ENCODE measurements at places on chromosomes 5 and 9.

GRCh38 chr9:101465326-101465915 lies 29.8 kb upstream of the ALDOB start:
- DNase-seq, result no peak

DNA sequence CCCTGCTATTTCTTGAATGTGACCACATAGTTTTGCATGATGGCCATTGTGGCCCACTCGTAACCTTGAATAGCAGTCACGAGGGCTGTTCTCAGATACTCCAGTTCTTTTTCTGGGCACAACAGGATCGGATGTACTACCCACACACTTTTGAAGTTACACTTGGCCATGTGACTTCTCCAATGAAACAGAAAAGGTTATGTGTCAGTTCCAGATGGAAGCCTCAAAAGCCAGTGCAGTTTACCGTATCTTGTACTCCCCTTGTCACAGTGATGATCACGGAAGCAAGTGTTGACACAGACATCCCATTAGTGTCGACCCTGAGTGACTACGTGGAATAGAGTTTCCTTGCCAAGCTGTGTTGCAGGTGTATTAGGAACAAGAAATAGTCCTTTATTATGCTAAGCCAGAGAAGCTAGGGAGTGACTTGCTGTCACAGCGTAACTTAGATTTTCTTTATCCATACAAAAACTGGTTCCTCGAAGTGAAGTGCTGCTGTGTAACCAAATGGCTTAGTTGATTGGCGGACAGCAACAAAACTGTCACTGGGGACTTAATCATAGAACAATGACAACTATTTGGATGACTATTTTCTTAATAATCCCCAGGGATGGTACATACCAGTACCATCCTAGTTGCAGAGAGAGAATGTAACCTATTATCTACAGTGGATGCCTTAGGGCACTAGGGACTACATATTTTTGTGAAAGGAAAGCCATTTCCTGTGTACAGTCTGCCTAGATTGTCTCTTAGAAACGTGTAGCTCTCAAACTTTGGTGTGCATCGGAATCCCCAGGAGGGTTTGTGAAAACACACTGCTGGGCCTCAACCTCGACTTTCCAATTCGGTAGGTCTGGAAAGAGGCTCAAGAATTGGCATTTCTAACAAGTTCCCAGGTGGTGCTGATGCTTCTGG lies 90.1 kb upstream of the DMRT1 start:
- DNase-seq, result no peak

DNA sequence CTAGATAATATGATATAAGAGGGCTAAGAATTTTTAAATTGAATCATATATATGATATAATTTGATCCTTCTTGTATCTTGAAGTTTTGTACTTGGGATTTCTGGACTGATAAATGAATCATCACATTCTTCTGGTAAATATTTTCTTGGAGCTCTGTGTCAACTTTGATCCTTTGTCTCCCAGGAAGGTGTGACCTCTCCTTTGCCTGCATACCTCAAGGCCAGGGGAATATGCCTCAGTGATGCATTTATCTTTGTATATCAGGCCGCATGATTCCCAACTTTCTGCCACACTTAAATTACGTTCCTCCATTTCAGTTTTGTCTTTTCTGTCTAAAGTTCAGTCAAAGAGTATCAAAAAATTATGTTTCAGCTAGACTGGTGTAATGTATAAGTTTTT lies 101.2 kb downstream of the NLN start:
- DNase-seq, result no peak

GRCh38 chr5:77390795-77391194 lies 101.3 kb downstream of the WDR41 start:
- no peak for DNase-seq

- DNase-seq, result no peak
Observed at GRCh38 chr5:62007457-62007856, 298.5 kb upstream of the KIF2A start.

GRCh38 chr5:7269591-7270274 lies 126.2 kb upstream of the ADCY2 start:
- no peak for DNase-seq

DNA sequence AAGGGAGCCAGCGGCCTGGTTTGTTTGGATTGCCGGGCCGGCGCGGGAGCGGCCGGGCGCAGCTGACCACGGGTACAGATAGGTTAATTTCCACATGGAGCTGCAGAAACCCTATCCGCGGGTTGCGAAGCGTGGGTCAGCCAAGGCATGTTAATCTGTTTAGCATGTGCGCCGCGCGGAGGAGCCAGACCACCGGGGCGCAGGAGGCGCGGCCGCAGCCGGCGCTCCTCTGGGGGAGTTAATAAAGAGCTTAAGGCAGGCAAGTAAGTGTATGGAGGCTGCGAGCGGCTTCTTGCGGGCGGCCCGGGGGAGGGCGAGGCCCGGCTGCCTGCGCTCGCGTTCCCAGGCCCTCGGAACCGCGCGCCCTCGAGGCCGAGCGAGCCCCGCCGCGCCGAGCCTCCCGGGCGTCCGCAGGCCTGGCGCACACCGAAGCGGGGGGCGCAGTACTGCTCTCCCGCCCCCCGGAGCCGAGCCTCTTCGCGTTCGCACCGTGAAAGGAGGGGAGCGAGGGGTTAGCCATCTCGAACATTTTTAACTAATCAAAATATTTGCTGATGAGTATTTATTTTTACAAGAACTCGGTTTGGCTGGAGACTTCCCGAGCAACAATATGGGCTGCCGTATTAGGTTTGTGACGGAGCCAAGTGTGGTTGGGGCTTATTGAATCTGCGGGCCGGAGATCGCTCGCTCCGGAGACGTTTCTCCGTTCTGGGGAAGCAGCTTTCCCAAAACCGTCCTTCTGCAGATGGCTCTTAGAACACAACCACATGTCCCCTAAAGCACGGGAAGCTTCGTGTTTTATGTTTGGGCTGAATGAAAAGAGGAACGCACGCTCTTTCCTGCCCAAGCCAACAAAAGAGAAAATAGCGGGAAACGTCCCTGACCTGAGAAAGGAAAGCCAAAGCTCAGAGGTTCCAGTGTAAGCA lies 28.8 kb downstream of the FOXD1 start:
- peak; percentile 56 for DNase-seq

GRCh38 chr9:10251490-10251889 lies 361.3 kb downstream of the PTPRD start:
- no peak for DNase-seq

GRCh38 chr5:78511121-78511906 lies 137.3 kb downstream of the LHFPL2 start:
- DNase-seq, result no peak

- no peak for DNase-seq
Observed at GRCh38 chr9:131407717-131408195, 13.9 kb downstream of the PRRC2B start.

DNA sequence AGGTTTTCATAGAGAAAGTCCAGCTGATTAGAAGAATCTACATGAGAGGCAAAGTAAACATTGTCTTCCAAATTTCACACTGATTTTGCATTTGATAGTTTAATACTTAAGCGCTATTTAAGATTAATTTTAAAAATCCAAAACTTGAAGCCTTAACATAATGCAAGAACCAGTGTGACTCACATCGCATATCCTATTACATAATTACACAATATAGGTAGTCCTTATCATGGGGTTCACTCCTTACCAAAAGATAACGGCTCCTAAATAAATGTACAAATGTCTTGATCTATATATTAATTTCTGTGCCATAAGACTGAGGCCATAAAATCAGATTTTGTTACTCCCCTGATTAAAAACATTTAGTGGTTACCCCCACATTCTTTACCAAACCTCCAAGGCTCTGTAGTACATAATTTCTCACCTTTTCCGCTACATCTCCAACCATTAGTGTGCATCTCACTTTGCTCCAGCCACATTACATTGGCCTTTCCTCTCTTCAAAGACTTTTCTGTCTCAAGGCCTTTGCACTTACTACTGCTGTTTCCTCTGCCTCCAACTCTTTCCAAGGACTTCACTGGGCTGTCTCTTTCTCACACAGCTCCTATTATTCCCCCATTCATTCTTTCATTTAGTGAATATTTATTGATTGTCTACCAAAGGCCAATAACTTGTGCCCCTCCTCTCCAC lies 1.0 kb downstream of the RIOK2 start:
- DNase-seq, result no peak

- no peak for DNase-seq
Observed at GRCh38 chr5:179919487-179920060, 11.9 kb upstream of the TBC1D9B start.

DNA sequence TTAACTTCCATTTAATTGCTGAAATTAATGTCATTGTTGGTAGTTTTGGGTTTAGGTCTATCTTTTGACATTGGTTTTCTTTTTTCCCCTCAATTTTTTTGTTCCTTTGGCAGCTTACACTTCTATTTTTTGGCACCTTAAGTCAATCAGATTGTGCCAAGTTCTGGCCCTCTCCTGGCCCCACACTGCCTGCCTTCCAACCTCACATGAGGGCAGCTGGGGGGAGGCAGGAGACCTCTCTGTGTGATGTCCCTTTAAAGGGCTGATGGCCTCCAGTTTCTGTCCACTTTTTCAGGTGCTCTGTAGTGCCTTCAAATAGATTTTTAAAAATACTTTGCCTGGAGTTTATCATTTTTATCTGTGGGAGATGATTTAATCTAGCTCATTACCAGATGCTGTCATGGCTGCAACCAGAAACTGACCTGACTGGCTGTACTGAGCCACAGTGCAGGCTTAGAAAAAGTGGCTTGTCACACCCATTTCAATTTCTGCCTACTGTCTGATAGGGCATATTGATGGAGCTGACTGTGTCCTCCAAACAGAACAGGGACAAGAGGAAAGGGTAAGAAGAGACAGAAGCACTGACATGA lies 196.6 kb downstream of the FANCC start:
- DNase-seq, result peak; percentile 78

- DNase-seq, result no peak
Observed at GRCh38 chr5:170504616-170505266, 921 bp downstream of the KCNIP1 start.

DNA sequence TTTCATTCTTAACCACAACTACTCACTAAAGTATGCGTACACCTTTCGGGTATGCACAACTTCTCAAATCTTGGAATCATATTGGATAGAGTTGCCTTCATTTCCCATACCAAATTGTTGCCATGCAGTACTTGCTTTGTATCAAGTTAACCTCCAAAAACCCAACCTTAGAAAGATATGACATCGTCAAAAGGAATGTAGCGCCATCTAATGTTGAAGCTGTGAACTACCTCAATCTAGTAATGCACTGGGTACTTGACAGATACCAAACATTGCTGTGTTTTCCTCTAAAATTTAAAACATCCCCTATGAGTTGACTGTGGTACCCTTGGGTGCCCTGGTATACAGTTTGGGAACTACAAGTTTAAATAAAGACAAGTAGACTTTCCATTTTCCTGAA lies 318.4 kb downstream of the ARL15 start:
- DNase-seq, result no peak

GRCh38 chr5:147791181-147791580 lies 8.7 kb upstream of the JAKMIP2 start:
- DNase-seq, result no peak

DNA sequence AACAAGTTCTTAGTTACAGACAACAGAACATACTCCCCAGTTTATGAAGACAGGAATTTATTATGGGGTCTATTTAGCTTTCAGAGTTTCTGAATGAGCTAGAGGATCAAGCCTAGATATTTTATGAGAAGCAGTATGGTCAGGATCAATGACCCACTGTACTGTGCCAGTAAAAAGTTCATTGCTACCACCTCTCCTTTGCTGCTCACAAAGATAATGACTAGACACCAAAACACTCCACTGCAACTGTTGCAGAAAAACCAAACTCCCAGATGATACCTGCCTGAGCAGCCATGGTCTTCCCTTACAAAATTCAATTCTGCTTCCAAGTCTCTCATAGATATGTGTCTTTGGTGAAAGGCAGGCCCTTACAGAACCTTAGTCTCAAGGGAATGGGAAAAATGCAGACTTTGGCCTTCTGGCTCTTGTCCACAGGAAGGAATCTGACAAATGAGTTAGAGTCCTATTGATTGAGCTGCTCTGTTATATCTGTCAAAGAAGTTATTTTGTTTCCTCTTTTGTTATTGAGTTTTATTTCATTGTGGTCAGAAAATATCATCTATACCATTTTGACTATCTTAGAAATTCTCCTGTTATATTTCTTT lies 74.7 kb upstream of the RASGRF2 start:
- peak; percentile 23 for DNase-seq

- no peak for DNase-seq
Observed at GRCh38 chr9:20205821-20206220, 416.5 kb downstream of the MLLT3 start.

DNA sequence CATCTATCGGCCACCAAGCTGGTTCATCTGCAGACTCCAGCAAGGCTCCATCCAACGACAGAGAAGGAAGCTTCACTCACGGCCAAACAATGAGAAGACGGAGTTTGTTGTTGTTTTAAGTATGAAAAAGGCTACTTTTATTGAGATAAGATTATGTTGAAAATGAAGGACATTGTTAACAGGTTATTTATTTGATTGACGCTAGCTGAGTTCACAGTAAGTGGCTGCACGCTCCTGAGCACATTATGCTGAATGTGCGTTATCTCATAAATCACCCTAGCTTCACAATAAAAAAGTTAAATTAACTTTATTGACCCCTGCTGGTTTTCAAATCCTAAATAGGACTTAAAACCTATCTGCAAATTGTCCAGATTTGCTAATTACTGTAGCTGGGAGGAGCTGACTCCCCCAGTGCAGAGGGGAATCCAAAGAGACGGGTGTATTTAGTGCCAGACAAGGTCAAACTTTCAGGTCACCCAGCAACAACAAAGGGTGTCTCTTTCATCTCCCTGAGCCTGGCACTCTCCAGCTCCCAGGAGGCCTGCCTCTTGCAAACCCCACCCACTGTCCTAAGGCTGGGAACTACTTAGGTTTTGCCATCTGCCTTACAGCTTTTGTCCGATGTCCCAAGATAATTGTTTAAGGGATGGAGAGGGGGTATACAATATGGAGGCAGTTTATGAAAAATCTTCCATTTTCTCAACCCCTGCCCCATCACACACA lies 129.2 kb downstream of the ZDHHC21 start:
- peak; percentile 16 for DNase-seq

GRCh38 chr9:90640361-90640760 lies 2.3 kb downstream of the DIRAS2 start:
- DNase-seq, result no peak

GRCh38 chr5:132023258-132024116 lies 12.0 kb upstream of the ACSL6 start:
- no peak for DNase-seq

GRCh38 chr9:94611638-94612068 lies 18.0 kb upstream of the FBP2 start:
- DNase-seq, result no peak

DNA sequence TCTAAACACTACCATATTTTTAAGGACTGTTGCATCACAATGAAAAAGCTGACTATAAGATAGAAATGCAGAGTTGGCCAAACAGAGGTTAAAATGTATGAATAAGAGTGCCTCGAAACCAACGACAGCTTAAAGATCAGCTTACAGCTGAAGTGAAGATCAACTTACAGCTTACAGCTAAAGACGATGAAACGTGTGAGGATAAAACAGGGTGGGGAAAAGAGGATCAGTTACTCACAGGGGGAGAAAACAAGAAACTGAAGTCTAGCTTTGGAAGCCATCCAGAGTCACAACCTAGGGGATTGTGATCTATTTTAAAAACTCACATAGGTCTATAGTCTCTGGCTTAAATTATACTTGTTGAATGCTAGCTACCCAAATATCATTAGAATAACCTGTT lies 220.0 kb downstream of the SNCAIP start:
- DNase-seq, result no peak
